ENCODE measurements at places on chromosomes 7 and 10.

- DNase-seq: no peak
Observed at GRCh38 chr7:4136501-4137110, 545.5 kb upstream of the FOXK1 start.

DNA sequence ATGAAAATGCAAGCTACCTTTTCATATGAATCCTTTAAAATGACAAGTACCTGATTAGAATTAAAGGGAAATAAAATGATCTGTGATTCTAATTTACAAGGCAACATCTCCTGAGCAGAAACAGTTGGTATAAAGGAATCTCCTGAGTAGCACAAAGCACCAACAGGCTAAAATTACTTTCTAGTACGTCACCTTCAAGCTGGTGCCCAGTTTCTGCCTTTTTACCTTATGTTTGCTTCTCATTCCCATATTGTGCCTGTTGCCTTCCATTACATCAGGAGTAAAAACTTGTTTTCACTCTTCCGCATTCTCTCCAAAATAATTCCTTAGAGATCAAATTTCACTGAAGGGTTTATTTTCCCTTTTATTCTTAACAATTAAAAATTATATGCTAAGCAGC, 587.1 kb upstream of the KCND2 start:
- DNase-seq: no peak

GRCh38 chr10:122638106-122638505, 61.5 kb downstream of the C10orf120 start:
- no peak for DNase-seq

GRCh38 chr7:134874407-134874806, 95.0 kb downstream of the CALD1 start:
- DNase-seq: no peak

GRCh38 chr10:122498521-122498920, 37.2 kb downstream of the HTRA1 start:
- no peak for DNase-seq

DNA sequence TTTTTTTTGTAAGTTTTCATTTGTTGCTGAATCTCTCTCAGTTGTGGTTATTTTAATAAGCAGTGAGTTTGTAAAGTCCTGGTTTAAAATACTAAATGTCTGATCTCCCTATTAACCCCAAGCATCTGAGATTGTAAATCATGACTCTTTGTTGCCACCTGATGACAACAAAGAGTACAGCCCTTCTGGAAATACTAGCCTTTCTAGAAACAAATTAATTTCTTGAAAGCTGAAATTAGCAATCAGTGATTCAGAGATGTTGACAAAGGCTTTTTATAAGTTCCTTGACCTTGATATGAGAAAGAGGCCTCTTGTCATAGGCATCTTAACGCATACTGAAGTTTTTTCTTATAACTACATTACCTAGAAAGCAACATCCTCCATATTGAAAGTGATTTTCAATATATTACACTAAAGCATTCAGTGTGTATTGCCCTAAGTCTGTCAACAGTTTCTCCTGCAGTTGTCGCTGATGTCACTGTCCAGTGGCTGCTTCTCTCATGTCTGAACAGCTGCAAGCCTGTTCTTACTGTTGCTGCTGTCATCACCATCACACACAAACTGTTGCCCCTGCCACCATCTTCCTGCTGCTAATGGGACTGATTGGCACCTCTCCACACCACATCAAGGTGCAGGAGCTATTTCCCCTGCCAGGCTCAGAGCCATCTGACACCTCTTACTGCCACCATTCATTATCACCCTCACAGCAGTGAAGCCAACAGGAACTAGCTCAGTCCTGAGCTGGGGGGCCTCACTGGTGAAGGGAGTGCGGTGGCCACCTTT, 95.1 kb upstream of the LRGUK start:
- DNase-seq: no peak

GRCh38 chr7:99196536-99197258, 11.2 kb downstream of the KPNA7 start:
- no peak for DNase-seq

GRCh38 chr10:43774234-43774769, 125.6 kb upstream of the ZNF32 start:
- no peak for DNase-seq

DNA sequence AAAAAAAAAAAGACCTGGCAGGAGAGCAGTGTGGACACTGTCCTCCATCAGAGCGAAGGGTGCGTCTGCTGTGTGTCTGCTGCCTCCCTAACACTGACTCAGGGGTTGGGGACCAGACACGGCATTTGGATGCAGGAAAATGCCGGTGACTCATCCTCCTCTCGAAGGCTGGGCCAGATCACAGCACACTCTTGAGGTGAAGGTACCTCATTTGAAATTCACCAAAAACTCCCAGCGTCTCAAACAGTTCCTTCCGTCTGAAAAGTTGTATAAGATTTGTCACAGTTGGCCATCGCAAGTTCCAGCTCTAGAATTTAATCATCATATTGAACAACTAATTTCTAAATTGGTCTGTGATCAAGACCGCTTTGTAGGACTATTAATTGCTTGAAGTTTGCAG, 118.1 kb upstream of the LYZL2 start:
- DNase-seq: no peak

DNA sequence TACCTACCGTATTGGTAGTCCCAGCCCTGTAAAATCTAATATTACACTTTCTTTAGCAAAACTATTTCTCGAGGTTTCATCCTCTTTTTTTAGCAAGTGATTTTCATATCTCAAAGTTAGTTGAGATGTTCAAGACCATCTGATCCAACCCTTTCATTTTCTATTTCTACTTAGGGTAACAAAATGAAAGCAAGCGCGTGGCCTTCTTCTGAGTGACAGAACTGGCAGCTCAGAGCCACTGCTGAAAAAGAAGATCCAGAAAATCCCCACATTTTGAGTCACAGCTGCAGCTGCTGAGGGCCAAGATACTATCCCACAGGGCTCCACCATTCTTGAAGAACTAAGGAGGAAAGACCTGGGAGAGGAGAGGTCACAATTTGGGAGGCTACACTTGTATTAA, 24.8 kb upstream of the ZNF800 start:
- DNase-seq: no peak

- DNase-seq: no peak
Observed at GRCh38 chr7:82953324-82954027, 209.2 kb downstream of the PCLO start.

GRCh38 chr7:3196629-3197400, 104.2 kb upstream of the SDK1 start:
- no peak for DNase-seq

DNA sequence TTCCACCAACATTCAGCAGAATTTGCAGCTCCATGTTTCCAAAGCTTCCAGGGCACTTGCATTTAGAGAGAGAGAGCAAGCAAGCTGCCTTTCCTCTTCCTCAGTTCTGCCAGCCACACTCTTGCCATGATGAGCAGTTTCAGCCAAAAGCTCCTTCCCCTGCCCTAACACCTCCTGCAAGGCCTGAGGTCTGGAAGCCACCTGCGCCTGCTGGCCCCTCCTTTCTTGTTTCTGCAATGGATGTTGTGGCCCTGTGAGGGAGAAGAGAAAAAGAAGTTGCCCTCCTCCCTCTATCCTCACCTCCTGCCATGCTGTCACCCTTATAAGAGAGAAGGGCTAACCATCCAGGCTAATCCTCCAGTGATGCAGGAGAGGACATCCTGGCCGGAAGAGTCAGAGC, 48.7 kb downstream of the IKZF1 start:
- DNase-seq: no peak

GRCh38 chr10:128077155-128077875, 48.9 kb downstream of the MKI67 start:
- DNase-seq: no peak

DNA sequence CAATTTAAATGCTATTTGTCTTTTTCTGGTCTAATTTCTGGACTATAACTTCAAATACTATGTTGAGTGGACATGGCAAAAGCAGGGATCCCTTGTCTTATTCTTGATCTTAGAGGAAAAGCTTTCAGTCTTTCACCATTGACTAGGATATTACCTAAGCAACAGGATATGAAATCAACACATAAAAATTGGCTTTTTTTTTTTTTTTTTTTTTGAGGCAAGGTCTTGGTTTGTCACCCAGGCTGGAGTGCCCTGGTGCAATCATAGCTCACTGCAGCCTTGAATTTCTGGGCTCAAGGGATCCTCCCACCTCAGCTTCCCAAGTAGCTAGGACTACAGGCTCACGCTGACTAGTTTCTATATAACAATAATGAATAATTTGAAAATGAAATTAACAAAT, 90.8 kb downstream of the JMJD1C start:
- no peak for DNase-seq

DNA sequence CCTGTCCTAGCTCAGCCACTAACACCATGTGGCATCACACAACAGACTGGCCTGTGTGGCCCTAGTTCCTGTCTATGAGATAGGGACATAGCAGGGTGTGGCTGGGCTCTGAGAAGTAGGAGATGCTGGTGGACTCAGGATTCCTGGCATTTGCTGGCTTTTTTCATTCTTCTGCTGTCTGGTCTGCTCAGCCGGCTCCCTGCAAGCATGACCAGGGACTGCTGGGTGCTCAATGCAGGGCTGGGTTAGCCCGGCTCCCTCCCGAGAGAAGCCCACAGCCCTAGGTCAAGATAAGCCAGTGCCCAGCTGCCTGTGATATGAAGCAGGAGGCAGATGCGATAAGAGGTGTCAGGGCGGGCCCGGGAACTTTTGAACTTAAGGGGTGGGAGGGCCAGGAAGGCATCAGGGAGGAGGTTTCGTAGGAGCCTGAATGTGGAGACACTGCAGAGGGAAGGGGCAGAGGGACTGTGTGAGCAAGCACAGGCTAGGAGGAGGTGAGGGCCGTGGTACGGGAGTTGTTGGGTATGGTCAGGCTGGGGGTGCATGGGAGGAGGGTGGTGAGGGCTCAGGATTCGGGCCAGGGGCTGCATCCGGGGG, 3.5 kb downstream of the AQP1 start:
- no peak for DNase-seq

- no peak for DNase-seq
Observed at GRCh38 chr7:95766657-95767056, 5.7 kb upstream of the DYNC1I1 start.
